H7 (cell line): ENCODE measurements at places on chromosomes 4 and X. TPM values are rescaled to one million over a fixed set of nuclear protein-coding genes. Genes with fewer than 3 reads are reported as not detected.

DNA sequence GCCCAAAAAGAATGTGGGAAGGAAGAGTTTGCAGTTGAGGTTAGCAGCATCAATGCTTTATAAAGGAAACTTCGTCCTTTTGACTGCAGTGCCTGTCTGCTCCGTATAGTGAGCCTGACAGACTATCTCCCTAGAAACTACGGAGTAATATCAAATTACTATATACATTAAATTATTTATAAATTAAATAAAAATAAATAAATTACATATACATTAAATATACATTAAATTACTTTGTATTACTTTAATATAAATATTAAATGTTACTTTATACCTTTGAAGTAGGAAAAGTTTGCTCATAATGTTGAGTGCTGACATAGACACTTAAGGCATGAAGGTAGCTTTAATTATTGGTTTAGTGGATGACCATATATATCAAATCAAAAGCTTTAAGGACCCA, 165.2 kb downstream of the IL15 start:
- no peak for DNase-seq

GPR78 gene
- 1.5 and 1.7 TPM in 2 replicates for total RNA-seq

DNA sequence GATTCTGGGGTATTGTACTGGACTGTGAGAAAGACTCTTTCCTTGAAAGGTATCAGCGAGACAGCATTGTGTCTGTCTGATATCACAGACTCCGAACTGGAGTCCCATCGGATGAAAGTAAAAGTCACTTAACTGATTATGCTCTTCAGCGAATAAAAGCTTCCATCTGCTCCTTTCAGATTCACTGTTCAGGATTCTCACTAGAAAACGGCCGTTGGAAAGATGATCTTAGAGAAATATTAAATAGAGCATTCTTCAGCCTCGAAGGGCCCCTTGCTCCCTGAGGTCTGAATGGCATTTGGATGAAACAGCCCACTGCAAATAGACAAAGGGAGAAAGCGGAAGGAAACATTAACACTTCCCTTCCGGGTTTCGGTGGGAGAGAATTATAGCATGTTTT, 416.2 kb upstream of the PRKX start:
- DNase-seq, result peak; percentile 3

NUP62CL gene
- 1.9 and 6.3 TPM in 2 replicates for total RNA-seq

DNA sequence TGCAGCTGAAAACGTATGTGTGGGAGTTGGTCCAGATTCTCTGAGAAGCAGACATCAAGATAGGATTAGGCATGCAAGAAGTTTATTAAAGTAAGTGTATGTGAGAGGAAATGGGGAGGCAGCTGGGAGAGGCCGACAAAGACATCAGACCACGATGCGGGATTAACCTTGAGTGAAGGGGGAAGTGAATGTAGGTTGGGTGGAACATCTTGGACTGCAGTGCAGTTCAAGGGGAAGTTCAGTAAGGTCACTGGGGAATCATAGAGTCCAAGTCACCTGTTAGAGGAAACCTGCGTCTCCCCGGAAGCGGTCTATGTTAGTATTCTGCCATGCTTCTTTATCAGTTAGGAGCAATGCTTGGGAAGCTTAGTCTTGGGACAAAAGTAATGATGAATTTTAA, 22.0 kb downstream of the CXCL8 start:
- DNase-seq, result no peak

- DNase-seq, result no peak
Observed at GRCh38 chrX:119479845-119480244, 11.6 kb downstream of the SLC25A5 start.

CCKAR gene
- not detected in 2 replicates for total RNA-seq

SYNPO2 gene
- total RNA-seq, result 0.38 and 0.41 TPM in 2 replicates

GRCh38 chr4:46397394-46397793, 7.5 kb upstream of the GABRA2 start:
- no peak for DNase-seq

- no peak for DNase-seq
Observed at GRCh38 chr4:33085709-33086108, 2365.5 kb downstream of the PCDH7 start.

HERC5 gene
- total RNA-seq, result 6.1 and 7.6 TPM in 2 replicates

DNA sequence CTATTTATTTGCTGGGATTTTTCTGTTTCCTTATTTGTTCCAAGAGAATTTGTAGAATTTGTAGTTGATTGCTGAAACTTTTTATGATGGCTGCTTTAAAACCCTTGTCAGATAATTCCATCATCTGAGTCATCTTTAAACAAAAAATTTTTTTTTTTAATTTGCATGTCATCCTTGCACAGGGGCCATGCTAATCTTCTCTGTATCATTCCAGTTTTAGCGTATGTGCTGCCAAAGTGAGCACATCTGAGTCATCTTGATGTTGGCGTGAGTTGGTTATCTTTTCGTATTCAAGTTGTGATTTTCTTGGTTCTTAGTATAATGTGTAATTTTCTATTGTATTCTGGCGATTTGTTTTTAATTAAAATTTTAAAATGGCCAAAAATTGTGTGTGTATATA, 18.7 kb upstream of the ZNF157 start:
- no peak for DNase-seq

DNA sequence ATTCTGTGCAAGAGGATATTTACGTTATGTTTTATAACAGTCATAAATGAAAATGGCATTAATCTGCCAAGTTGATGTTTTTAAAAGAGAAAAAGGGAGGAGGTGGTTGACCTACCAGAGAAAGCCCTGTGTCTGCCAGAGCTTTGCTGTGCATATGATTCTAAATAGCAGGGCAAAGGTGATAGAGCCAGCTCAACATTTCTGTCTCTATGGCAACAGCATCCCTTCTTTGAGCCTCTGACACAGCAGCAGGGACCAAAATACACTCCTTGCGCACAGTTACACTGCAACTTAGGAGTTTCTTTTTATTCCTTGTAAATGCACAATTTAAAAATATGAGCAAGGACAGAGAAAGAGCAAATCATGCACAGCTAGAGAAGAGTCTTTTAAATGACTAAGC, 133.3 kb upstream of the RAI2 start:
- no peak for DNase-seq

DNA sequence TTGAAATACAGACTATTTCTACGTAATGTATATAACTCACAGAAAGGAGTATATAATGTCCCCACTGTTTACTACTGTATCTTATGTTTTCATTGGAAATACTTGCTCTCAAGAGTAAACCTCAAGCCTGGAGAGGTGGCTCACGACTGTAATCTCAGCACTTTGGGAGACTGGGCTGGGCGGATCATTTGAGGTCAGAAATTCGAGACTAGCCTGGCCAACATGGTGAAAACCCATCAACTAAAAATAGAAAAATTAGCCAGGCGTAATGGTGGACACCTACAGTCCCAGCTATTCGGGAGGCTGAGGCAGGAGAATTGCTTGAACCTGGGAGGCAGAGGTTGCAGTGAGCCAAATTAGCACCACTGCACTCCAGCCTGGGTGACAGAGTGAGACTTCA, 92.8 kb downstream of the COL25A1 start:
- DNase-seq, result no peak

SMARCA1 gene
- total RNA-seq, result 56.8 and 79.1 TPM in 2 replicates

- DNase-seq, result peak; percentile 92
Observed at GRCh38 chrX:49163555-49164419, 1.2 kb downstream of the MAGIX start.

GRCh38 chrX:75746891-75747639, 38.0 kb downstream of the MAGEE2 start:
- DNase-seq, result peak; percentile 58

- DNase-seq, result no peak
Observed at GRCh38 chrX:57977992-57978391, 67.7 kb upstream of the ZXDA start.

GRCh38 chrX:10038585-10038984, 71.4 kb downstream of the CLDN34 start:
- no peak for DNase-seq

DNA sequence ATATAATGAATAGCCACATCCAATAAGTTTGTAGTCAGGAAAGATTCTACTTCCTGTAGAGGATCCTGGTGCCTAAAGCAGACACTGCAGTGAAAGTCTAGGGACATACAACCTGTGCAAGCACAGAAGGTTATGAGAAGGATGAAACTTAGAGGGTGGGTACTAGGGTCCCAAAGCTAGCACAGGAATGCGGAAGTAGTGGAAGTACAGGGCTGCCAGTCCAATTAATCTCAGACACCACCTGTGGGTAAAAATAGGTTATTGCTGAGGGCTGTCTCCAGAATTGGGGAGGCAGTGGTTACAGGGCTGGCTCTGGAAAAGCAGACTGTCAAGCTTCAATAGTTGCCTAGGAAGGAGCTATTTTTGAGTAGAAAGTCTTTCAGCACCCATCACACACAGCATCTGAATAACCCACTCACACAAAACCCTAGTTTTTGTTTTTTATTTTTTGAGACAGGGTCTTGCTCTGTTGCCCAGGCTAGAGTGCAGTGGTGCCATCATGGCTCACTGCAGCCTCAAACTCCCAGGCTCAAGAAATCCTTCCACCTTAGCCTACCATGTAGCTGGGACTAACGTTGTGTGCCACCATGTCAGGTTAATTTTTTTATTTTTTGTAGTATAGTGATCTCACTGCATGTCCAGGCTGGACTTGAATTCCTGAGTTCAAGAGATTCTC, 50.8 kb upstream of the ELF2 start:
- no peak for DNase-seq

CFAP97 gene
- total RNA-seq, result 24.0 and 35.8 TPM in 2 replicates

- DNase-seq, result no peak
Observed at GRCh38 chrX:39336671-39337311, 535.5 kb downstream of the MID1IP1 start.

DHRSX gene
- 25.5 and 29.6 TPM in 2 replicates for total RNA-seq

- no peak for DNase-seq
Observed at GRCh38 chr4:98848448-98848847, 80.5 kb downstream of the EIF4E start.

- peak; percentile 56 for DNase-seq
Observed at GRCh38 chr4:73341454-73341853, 62.6 kb upstream of the ALB start.

DNA sequence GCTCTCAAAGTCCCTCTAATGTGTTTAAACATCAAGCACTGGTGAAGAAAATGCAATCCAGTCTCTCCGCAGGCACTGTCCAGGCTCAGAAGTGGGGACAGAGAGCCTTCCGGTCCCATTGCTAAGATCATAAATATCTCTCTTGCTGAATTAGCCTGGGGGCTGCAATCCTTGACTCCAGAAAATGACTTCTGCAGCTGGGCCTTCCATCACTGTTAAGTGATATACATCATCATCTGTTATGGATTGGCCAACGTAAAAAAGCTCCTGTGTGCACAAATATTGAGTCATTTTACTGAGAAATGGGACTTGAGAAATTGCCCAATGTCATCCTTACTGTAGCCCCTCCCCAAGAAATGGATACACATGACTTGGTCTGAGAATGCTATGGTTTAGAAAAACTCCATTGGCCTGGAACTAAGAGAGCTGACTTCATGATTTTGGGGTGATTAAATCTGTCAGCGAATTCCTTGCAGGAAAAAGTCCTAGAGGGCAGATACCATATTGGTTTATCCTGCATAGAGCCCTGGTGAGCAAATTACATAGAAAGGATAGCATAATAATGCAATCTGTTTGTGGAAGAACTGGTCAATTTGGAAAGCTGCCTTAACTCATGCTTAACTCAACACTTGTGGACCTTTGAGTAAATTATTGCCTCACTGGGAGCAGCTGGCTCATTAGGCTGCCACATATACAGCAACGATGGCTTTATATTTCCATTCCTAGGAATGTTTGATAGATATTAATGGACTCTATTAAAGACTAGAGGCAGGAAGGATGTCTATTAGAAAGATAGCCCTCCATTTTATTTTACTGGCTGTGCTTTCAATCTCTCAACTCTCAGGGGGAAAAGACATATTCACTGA, 346.1 kb downstream of the GBA3 start:
- DNase-seq, result no peak
